ENCODE measurements at places on chromosomes 2 and 18.

DNA sequence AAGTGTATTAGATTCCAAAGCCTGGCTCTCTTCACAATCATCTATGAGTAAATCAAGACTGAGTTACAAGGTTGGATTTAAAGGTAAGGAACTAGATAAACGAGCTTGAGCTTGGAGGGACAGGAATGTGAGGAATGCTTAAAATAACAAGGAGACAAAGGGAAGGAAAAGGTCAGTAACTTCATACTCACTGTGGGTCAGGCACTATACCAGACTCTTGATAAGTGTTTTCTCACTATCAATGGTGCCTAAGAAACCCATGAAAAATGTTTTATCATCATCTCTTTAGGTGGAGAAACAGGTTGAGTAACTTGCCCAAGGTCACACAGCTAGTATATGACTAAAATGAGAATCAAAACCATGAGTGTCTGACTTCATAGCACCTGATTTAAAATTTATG lies 212.1 kb downstream of the CDH2 start:
- no peak for DNase-seq

DNA sequence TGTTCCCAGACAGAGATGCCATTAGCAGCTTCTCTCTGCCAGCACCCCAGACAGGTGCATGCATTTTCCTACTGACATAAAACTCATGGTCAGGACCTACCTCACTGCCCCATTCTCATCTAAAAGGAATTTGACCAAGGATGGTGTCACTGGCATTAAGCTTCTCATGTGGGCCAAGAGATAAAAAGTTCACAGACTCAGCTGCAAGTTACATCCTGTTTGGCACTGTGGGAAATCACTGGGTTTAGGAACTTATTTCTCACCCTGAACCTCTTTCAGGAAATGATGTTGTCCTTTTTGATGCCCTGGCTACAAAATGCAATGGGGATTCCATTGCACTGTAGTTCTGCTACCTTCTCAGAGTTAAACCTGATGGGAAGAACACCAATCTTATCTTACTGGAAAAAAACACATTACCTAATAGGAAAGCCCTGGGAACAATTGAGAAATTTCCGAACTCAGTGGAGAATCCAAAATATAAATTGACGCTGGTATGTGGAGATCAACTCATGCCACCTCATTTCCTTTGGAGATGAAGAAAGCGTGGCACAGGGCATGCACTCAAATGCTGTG lies 252.1 kb upstream of the COPS8 start:
- DNase-seq = no peak

GRCh38 chr2:112887964-112888749 lies 22.8 kb upstream of the IL37 start:
- no peak for DNase-seq

DNA sequence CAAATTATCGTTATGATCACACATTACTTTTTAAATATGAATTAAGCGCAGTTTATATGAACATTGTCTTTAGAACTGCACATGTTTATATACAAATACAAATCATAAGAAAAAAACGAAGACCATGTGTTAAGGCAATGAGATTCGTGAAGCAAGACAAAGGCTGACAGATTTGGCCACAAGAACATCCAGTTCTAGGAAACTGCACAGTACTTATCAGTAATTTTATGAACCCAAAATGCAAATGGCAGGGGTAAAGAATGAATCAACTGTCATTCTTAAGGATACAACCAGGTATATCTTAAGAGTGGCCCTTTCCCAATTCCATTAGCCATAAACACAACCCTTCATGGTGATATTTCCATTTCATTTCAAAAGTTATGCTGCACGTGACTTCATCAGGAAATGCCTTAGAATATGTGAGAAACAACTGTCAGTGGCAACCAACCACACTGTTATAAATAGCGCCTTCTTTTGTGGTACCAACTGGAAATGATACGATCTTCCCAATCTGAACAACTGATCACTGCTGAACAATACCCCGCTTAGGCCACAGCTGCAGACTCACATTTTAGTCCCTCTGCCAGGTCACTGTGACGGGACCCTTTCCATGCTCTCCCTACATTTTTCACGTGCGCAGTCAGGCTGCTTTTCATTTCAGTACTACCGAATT lies 144.9 kb downstream of the L3MBTL4 start:
- DNase-seq = no peak

DNA sequence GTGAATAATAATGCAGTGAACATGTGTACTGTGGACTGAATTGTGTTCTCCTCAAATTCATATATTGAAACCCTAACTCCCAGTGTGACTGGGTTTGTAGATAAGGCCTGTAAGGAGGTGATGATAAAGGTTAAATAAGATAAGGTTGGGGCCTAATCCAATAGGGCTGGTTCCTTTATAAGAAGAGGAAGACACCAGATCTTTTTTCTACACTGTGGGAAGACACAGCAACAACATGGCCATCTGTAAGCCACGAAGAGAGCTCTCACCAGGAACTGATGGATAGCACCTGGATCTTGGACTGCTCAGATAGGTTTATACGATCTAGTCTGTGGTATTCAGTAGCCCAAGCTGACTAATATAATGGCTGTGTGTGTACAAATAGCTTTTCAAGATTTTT lies 66.8 kb downstream of the BMPR2 start:
- DNase-seq = no peak

DNA sequence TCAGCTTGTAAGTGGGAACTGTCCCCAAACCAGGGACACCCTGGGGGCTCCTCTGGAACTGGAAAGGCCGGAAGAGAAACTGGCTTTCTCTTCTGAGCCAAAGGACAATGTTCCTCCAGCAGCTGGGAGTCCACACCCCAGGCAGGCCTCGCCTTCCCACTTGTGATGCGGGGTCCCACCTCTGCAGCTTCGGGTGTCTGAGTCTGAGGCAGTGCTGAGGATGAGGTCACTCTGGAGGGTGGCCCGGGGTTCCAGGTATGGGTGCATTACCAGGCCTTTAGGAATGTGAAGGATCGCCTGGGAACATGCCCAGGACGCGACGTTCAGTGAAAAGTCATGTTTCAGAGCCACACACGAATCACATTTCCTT lies 18.2 kb upstream of the BOK start:
- DNase-seq = no peak

- DNase-seq = no peak
Measured at GRCh38 chr18:8779251-8779650, 73.9 kb downstream of the MTCL1 start.

DNA sequence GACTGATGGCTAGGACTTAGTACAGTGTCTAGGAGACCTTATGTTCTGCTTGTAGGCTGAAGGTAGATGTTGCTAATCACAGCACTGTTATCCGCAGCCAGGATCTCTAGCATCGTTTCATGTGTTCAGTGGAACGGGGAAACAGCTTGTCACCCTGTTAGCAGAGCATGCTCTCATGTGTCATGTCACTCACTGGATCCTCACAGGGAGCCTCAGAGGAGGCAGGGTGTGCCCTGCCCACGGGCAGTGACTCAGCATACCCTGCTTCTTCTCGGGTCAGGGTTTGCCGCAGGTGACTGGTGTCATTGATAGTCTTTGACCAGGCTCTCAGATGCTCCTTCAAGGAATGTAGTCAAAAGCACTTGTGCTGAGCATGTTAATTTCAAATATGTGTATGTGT lies 44.4 kb downstream of the RPIA start:
- DNase-seq = peak; percentile 39

DNA sequence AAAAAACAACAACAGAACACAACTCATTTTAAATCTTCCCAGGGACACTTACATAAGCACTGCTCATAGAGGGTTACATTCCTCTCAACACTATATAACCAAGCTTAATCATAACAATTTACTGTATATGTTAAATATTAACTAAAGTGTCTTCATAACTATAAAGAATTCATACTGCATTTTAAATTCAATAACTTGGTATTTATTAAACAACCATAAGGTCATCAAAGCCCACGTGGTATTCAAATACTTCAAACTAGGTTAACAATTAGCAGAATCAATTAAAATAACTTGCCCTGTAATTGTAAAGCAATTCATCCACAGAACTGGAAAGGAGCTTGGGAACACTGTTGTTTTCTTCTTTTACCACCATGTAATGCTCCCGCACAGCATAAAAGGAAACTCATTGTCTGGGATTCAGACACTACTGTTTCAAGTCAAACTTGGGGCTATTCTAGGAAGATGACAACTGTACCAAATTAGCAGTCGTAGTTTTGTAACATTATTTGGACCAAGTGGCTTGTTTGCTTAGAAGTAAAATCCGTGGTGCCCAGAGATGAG lies 10.4 kb downstream of the GAREM1 start:
- no peak for DNase-seq

DNA sequence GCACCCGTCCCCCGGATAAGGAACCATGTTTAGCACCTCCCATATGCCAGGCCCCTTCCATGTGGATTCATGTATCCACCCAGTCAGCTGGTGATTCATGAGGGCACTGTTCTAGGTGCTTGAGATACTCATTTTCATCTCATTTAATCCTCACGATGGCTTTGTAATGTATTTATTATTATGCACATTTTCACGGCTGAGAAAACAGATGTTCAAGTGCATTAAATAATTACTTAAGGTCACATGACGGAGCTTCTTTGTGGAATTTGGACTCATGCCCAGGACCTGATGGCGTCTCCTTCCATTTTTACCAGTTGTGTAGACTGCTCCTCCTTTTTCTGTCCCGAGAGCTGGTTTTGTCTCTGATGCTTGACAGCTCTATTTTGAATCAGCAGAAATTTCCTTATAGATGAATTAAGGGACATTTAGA lies 72.2 kb upstream of the RBM44 start:
- no peak for DNase-seq

DNA sequence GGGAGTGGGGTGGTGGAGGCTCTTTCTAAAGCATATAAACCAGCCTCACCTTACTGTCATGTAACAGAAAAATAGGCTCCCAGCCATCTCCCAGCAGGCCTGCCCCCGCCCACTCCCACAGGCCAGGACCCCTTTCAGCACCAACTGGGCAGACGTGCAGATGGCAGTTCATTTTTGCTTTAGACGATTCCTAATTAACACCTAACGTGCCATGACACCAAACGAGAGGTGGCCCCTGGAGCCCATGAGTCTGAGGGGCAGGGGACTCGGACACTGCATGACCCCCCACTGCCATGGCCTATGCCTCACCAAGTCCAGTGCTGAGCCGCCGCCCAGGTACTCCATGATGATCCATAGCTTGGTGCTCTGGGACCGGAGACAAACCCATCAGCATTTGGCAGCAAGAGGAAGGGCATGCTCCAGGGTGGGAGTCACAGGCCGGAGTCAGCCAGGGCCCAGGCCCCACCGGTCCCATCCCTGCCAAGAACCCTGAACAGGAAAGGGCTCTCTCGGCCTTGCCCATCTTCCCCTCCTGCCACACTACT lies 7.9 kb downstream of the STK25 start:
- DNase-seq = no peak

GRCh38 chr2:29829841-29830240 lies 91.5 kb downstream of the ALK start:
- no peak for DNase-seq

DNA sequence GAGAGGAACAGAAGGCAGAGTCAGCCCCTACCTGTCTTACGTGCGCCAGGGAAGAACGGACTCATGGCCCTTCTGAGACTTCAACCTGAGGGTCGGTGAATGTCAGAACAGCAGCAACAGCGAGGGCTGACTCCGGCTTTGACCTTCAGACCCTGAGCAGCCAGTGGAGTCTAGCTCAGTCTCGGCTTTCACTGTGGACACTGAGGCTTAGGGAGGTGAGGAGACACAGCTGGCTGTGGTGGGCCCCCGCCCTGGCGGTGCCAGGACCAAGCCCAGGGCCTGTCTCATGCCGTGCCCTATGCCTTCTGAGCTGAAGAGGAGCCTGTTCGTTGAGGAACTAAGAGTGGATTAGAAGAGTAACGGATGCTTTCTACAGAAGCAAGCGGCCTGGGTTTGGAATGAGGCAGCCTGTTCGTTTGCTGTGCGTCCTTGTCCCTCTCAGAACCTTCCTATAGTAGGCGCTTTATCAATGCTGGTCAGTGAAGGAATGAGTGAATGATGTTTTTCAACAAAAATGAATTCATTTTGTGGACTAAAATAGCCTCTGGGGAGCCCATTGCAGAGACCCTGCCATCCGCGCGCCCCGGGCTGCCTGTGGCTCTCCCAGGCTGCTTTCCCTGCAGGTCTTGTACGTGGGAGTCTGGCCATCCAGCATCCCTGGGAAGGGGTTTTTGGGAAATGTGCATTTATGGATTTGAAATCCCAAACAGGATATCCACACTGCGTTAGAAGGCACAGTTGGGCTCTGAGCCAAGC lies 38.9 kb downstream of the ASB1 start:
- DNase-seq = no peak

DNA sequence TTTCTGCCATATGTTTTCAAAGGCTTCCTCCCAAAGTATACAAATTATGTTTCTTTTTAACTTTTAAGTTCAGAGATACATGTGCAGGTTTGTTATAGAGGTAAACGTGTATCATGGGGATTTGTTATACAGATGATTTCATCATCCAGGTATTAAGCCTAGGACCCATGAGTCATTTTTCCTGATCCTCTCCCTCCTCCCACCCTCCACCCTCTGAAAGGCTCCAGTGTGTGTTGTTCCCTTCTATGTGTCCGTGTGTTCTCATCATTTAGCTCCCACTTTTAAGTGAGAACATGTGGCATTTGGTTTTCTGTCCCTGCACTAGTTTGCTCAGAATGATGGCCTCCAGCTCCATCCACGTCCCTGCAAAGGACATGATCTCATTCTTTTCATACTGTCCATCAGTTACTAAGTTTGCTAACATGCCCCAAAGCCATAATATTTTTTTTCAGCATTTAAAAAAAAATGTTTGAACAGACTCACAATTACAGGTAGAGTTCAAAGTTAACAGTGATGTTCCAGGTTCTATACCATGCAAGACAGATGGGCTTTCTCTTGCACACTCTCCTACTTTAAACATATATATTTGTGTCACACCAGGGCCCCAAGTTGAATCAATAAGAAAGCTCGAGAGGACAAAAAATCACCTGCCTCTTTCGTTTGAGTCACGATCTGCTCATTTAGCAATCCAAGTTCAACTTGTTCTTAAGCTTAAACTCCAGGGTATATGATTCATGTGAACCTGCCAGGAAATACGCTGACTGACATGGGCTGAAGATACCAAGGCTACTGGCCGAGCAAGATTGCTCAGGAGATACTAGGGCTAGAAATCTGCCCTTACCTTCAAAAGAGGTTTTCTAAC lies 77.6 kb downstream of the AP1S3 start:
- no peak for DNase-seq

DNA sequence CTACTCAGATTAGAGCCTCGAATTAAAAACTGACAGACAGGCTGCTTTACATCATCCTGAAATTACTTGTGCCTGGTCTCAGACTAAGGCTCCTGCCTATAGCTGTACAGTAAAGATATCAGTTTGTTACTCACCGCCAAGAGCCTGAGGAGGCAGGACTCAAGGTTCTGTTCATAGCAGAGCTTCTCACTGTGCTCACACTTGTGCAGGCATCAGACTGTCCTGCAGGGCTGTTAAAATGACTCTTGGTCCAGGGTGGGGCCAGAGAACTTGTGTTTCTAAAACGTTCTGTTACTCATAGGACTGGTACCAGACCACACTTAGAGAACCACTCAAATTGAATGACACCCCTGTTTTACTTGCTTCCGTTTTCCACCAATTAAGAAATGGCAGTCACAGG lies 310.0 kb downstream of the DPP10 start:
- no peak for DNase-seq

DNA sequence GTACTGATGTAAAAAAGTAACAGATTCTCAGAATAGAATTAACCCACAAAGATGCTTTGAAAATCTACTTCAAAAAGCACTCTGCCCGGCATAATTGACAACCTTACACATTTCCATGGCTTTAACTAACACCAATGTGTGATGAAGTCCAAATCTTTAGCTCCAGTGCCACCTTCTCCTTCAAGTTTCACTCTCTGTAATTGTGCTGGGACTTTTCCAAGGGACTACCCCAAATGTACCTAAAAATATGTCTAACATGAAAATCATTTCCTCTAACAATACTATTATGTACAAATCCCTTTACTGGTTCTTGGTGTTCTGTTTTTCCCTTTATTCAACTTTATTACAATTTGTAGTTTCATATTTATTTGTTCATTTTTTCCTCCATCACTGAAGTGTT lies 20.6 kb upstream of the UBE2E3 start:
- no peak for DNase-seq
